ENCODE measurements at places on chromosomes 5 and 9. TPM values are rescaled to one million over a fixed set of nuclear protein-coding genes. Genes with fewer than 3 reads are reported as not detected.

DNA sequence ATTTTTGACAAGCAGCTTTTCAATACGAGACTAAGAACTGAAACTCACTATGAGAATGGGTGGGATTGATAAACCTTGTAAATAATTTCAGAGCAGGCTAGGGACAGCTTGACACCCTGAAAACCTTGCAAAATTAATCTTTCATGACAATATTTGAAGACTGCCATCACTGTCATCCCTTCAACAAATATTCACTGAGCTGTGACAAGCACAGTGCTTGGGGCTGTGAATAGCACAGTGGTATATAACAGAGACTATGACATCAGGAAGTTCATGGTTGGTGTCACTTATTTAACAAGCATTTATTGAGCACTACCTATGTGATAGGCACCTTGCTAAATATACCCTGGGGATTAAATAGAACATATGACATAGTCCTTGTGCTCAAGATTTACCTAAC, 741.0 kb upstream of the RIOK2 start:
- no peak for DNase-seq

DNA sequence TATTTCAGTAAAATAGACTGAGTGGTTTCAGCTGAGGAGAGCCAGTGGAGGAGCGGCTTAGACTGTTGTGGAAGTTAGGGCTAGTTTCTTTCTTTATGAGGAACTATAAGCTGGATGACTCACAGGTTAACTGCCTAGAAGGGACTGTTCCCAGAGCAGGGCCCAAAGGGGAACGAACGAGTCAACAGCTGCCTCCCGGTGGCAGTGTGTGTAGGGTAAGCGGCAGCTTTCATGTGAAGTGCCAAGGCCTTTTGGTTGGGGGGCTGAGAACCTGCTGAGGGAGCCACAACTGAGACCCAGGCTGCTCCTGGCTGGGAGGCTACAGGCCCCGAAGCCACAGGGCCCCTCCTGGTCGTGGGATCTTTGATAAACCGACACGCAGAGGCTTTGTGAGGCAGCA, 7.0 kb downstream of the SQSTM1 start:
- DNase-seq = peak; percentile 68

DNA sequence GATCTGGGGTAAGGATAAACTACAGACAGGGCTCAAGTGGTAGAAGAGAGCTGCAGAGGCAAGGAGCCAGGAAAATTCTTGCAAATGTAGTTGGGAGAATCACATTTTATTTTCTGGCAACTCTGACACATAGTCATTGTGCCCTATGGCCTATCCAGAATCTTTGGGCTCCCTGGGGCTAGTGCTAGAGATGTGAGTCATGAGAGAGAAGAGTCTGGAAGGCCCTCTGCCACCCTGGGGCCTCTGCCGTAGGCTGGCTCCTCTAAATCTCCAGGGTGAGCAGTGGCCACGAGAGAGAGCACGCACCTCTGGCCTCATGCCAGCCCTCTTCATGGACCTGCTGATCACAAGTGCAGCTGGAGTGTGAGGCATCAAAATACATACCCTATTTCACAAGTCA, 74.3 kb upstream of the SSBP2 start:
- DNase-seq = peak; percentile 98

- peak; percentile 51 for DNase-seq
These were observed 111.3 kb upstream of the NR3C1 start for GRCh38 chr5:143514616-143515335.

DNA sequence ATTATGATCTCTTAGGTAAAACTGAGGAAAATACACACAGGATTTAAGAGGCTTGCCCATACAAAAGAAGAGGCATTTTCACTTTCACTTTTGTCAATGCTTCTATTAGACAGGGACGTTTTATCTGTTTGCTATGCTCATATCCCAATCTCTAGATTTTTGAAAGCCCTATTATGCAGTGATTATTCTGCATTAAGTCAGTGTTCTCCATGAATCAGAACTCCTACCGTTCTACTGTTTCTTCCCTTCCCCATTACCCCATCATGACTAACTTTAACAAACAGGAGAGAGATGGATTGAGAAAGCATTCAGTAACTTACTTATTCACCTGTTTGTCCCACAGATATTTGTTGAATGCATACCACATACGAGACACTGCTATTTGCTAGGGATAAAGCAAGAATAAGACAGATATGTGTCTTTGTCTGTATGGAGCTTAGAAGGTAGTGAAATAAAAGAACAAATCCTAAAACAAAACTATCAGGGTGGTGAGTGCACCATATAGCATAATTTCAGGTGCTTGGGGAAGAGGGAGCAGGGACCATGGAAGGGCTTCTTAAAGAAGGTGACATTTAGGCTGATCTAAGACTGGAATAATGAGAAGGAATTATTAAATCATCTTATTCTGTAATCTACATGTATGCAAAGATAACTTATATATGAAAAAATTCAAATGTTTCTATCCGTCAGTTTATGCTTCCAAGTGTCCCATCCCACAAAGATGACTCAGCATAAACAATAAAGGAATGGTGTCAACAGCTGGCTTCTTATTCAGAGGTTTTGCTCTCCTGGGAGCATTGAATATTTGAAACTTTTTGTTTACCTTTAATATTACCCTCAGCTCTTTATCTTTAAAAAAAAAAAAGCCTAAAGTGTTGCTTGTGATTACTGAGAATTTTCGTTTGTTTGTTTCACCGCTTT, 328.1 kb downstream of the HINT1 start:
- peak; percentile 1 for DNase-seq

GRCh38 chr5:59412428-59412827, 481.1 kb downstream of the PDE4D start:
- DNase-seq = no peak

DNA sequence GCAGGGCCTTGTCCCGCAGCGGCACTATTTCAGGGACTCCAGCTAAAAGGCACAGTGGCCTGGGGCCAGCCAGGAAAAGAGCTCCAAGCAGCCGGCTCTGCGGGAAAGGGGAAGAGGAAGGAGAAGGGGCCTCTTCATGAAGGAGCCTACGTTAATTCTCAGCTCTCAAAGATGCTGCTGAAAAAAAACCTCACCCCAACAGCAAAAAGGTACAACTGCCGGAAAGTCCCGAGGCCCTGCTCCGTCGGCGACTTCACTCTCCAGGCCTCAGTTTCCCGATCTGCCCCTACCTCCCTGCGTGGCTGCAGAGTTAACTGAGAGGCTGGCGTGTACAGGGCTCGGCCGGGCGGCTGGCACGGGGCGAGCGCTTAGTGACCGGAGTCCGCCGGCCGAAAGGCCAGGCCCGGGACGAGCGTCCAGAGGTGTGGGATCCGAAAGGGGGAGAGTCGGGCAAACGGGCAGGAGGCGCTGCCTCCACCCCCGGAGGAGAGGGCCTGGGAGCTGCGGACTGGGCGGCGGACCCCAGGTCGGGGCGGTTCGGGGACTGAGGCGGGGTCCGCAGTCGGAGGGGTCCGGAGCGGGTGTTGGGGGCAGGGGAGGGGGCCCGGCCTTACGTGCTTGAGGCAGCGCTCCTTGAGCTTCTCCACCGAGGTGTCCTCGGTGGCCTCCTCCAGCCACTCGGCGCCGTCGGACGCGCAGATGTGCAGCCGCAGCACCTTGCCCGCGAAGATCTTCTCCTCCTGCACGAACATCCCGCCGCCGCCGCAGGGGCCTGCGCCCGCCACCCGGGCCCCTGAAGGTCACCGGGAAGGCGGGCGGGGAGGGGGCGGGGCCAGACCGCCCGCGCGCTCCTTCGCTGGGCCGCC, 529 bp downstream of the UBAC1 start:
- DNase-seq = peak; percentile 38

GRCh38 chr9:86767373-86767772, 179.9 kb downstream of the GAS1 start:
- peak; percentile 74 for DNase-seq

- DNase-seq = no peak
These were observed 27.4 kb upstream of the CTNND2 start for GRCh38 chr5:11931638-11932037.

DNA sequence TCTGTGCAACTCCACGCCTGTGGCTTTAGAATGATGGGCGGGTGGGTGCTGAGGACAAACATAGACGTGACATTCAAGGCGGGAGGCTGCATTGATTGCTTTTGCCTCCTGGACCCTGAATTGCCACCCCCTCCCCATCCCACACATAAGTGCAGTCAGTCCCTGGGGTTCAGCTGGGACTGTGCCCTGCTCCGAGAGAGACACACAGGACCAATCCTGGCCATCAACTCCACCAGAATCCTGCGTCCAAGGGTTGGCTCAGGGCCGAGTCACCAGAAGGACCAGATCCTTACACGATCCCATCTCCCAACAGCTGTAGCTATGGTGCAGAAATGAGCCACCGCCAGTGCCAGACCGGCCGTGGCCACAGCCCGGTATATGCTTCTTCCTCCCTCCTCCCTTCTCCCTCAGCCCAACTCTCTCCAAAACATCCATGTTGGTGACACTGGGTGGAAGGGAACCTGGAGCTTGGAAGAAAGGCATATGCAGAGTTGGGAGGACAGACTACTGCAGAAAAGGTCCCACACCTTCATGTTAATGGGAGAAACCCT, 27.4 kb downstream of the IRX2 start:
- DNase-seq = no peak

- DNase-seq = no peak
These were observed 113.7 kb downstream of the TMEM232 start for GRCh38 chr5:110612794-110613247.

DNA sequence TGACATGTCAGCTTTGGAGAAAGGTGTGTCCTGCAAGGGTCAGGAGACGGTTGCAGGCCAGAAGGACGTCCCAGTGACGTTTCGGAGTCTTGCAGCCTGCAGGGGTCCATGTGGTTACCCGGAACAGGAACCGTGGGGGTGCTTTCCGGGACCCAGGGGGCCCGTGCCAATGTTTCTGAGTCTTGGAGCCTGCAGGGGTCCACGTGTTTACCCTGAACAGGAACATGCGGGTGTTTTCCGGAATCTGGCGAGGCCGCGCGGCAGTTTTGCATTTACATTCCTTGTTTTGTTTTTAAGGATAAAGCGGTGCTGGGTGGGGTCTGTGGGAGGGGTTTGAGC, 30.6 kb downstream of the NKD2 start:
- no peak for DNase-seq

DNA sequence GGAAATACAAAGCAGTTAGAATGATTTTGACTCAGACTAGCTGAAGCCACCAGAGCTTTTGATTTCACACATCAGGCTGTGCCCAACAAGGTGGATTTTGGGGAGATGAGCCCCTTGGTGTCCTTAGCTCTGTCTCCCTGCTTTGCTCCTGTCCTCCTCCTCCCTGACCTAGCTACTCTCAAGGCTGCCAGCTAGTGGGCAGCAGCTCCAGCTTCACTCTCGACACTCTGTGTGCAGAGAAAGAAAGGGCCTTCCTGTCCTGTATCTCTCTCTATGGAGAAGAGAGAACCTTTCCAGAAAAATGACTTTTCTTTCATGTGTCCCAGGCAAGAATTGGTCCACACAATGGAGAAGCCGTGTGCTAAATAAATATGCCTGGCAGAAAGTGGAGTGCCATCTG, 446.2 kb downstream of the SEMA5A start:
- peak; percentile 11 for DNase-seq

- DNase-seq = no peak
These were observed 136.7 kb downstream of the MPDZ start for GRCh38 chr9:13142776-13143175.

DNA sequence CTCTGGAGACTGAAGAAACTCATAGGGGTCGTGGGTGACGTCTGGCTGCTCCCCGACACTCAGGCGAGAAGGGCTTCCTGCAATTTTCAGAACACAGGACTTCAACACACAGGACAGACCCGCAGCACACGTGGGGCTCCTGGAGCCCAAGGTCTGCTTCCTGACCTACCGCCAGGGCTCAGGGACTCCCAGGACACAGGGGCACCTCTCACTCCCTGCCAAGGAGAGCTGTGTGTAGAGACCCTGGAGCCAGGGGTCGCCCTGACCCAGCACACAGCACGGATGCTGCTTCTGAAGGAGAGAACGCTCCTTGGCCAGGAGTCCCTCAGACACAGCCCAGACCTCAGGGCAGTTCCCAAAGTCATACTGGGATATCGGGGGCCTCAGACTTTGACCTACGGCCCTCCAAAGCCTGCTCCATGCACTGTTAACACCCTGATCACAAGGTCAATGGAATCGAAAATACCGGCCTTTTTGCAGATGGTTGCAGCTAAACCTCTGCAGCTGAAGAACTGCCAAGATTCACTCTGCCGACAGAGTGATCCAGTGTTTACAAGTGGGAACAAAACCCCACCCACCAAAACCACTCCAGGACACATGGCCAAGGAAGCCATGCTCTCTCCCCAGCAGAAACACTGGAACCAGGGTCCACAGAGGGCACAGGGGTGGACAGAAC, 13.8 kb upstream of the ZDHHC11 start:
- DNase-seq = no peak

DNA sequence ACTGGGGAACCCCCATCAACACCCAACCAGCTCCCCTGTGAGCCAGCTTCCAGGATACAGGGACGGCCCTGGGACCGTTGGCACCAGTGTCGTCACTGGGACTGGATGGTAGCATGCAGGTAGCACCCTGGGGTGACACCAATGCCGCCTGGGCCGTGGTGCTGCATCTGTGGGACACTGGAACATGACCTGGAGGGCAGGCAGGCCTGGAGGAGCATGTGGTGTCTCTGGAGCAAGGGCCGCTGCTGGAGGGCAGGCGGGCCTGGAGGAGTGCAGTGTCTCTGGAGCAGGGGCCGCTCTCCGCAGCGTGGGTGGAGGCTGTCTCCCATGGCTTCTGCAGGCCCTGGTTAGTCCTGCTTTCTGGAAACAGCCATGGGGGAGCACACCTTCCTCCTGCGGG, 13.1 kb downstream of the LPCAT1 start:
- DNase-seq = no peak

- no peak for DNase-seq
These were observed 1.9 kb upstream of the NKD2 start for GRCh38 chr5:1006656-1007071.

- peak; percentile 91 for DNase-seq
These were observed 349.0 kb upstream of the TARS1 start for GRCh38 chr5:33091571-33092363.

GRCh38 chr9:98260635-98261034, 5.2 kb upstream of the TBC1D2 start:
- no peak for DNase-seq

DNA sequence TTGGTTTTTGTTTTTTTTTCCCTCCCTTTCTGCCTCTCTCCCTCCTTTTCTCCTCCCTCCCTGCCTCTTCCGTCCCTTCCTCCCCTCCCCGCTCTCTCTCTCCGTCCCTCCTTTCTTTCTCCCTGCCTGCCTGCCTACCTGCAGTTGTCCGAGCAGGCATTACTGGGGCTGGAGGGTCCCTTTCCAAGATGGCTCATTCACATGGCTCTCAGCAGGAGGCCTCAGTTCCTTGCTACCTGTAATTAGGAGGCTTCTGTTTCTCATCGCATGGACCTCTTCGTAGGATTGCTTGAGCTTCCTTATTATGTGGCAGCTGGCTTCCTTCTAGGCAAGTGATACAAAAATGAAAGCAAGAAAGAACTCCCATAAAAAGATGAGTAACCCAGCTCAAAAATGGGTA, 8.0 kb downstream of the RGS3 start:
- no peak for DNase-seq

- DNase-seq = peak; percentile 88
These were observed 4.4 kb upstream of the COL5A1 start for GRCh38 chr9:134637241-134637640.

GRCh38 chr5:55917402-55918086, 66.4 kb downstream of the IL31RA start:
- DNase-seq = no peak

GRCh38 chr5:40841068-40841805, at the start of gene CARD6:
Gene CARD6 (plus strand): TSS chr5:40841367. CDS start chr5:40841383, 16 bp downstream.
- DNase-seq = peak; percentile 68

The ENHO gene
- total RNA-seq = 0.71 TPM

The ECM2 gene
- total RNA-seq = 1.0 TPM

The UHRF2 gene
- total RNA-seq = 27.6 TPM

The DAPK1 gene
- 40.0 TPM for total RNA-seq

The AP3B1 gene
- total RNA-seq = 54.3 TPM

The SLC6A7 gene
- not detected for total RNA-seq

The ZNF454 gene
- total RNA-seq = 0.54 TPM

The SLIT3 gene
- 0.17 TPM for total RNA-seq

The CDC25C gene
- 20.5 TPM for total RNA-seq

The TMEM215 gene
- not detected for total RNA-seq
